ENCODE measurements at places on chromosomes 6 and 20.

DNA sequence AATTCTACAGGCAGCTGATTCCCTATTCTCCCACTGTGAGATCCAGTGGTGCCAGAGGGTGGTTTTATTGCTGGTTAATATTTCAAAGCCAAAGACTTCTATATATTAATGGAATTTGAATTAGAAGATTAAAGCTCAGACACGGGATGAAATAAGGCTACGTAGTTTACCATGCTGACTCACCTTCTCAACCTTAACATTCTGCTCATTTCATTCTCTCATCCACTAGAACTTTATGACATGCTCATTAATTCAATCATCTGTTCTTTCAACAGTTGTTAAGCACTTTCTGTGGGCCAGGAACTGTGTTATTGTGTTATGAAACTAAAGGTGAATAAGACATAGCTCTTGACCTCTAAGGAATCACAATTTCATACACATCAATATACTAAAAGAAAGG is 456.9 kb upstream of the MAP3K7 start:
- DNase-seq: no peak

GRCh38 chr6:47792216-47792733 is 10.4 kb downstream of the OPN5 start:
- no peak for DNase-seq

DNA sequence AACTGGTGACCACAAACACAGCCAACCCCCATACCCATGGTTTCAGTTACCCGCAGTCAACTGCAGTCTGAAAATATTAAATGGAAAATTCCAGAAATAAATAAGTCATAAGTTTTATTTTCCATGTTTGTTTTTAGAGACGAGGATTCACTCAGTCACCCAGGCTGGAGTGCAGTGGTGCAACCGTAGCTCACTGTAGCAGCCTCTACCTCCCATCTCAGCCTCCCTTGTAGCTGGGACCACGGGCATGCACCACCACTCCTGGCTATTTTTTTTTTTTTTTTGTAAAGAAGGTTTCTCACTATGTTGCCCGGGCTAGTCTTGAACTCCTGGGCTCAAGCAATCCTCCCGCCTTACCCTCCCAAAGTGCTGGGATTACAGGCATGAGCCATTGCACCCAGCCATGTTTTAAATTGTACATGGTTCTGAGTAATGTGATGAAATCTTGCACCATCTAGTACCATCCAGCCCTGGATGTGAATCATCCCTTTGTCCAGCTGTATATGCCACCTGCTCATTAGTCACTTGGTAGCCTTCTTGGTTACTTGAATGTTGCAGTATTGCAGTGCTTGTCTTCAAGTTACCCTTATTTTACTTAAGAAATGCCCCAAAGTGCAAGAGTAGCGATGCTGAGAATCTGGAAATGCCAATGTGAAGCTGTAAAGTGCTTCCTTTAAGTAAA is 14.5 kb downstream of the CSNK2A1 start:
- DNase-seq: peak; percentile 46

- no peak for DNase-seq
Measured at GRCh38 chr6:87040729-87041128, 54.2 kb downstream of the CGA start.

DNA sequence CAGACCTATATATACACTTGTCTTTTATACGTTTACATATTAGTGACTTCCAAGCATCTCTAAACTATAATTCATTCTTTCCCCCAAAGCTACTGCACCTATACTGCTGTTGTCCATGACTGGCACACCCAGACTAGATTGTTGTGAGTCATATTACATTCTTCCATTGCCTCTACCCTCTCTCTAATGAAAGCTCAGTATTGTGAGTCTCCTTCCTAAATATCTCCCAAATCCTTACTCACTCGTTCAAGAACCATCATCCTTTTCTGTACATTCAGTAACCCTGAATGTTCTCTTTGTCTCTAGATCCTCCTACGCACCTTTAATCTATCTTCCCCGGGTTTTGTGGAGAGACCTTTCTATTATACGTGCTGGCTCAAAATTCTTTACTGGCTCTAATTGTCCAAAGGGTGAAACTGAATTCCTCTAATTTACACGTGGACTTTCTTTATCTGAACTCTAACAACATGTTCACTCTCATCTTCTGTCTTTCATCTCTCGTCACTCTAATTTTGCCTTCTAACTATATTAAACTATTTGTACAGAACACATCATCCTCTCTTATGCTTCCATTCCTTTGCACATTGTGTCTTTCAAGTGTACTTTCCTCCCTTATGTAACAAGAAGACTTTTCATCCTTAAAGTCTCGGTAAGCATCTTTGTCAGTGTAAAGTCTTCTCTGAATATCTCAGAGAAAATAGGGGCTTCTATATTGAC is 109.3 kb downstream of the IBTK start:
- DNase-seq: no peak

DNA sequence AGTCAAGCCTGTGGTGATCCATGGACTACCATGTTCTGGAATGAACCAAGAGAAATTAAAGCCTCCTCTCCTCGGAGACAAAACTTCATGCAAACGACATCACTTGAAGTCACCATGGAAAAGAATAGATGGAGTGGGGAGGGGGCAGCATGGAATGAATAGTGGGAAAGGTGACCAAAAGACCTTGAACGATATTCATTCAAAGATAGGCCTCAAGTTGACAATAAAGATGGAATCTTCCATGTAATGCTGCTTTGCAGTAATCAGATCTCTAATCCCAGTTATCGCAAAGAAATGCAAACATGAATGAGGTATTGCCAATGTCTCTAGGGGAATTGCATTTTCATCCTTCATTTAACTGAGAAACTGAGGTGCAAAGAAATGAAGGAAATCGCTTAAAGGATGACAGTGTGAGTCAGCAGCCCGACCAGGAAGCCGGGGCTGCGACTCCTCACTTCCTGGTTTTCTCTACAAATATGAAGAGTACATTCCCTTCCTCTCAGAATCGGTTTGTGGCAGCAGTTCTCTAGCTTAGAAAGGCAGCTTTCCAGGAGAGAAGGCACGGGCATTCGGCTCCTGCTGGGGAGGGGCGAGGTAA is 65.6 kb upstream of the RREB1 start:
- no peak for DNase-seq

DNA sequence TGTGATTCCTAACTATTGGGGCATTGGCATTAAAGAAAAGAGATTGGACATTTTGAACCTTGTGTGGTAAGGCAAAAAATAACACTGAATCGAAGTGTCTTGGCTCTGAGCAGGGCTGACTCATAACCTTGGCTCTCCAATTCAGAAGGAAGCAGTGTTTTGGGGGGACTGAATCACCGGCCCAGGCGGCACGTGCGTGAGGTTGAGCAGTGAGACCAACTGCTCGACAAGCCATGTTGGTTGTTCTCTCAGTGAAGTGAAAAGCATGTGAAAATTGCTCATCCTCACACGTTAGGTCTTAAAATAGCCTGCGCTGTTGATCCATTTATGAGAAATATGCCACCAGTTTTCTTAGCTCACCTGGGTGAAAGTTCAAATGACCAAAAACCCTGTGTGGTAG is 137.8 kb upstream of the SPACA1 start:
- DNase-seq: no peak

- DNase-seq: no peak
Measured at GRCh38 chr6:43766500-43766853, 3.5 kb upstream of the VEGFA start.

DNA sequence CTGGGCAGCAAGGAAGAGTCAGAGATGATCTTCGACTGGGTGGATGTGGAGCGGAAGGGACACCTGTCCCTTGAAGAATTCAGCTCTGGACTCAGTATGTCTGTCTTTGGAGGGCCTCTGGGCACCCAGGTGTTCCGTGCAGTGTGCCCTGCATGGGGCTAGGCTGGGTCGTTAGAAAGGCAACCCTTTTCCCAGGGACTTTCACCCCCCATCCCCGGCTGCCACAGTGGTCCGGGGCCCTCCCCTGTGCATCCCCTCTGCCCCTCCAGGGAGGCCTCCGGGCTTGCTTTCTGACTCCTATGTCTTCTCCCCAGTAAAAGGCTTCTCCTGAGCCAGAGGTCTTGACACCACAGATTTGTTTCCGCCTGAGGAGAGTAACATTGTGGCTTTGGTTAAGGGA is 16.2 kb downstream of the RAB44 start:
- no peak for DNase-seq

DNA sequence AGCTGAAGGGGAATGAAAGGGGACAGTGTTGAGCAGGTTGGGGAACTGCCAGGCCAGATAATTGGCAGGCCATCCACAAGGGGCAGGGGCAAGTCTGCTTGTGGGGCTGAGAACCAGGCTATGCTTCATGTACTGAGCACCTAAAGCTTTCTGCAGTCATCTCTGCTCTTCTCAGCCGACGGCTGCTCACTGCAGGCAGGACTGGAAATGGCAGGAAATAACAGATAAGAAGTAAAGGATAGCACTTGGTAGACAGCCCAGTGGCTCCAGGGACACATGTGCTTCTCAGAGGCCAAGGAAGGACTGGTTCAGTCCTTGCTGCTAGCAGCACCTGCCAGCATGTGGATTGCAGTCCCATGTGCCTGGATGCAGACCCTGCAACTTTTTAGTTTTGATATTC is 89.8 kb downstream of the CD164 start:
- no peak for DNase-seq

GRCh38 chr20:11159728-11160127 is 485.9 kb upstream of the JAG1 start:
- no peak for DNase-seq

DNA sequence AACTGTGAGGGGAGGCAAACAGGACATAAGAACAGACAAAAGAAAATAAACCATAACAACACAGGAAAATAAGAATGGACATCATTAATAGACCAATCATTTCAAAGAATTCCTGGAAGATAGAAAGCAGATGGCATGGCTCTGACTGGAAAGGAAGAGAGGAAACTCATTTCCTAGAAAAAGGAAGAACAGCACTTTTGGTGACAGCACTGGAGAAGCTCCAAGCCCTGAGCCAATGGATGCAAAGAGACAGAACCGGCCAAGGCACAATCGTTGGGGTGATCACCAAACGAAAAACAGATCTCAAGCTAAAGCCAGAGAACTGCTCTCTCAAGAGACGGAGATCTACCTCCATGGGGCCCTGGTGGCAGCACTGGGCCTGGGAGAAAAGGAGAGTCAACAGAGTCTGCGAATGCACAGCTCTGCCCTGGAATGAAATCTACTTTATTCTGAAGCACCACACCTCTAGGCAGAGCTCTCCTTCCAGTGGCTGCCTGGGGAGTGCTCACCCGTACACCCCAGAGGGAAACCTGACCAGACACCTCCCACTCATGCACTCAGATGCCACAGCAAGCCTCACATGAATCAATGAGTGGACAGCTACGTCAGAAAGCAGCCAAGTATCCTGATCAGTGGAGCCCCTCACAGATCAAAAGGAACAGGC is 24.2 kb downstream of the KIAA0319 start:
- no peak for DNase-seq

- no peak for DNase-seq
Measured at GRCh38 chr6:5014072-5014561, 10.3 kb upstream of the RPP40 start.

DNA sequence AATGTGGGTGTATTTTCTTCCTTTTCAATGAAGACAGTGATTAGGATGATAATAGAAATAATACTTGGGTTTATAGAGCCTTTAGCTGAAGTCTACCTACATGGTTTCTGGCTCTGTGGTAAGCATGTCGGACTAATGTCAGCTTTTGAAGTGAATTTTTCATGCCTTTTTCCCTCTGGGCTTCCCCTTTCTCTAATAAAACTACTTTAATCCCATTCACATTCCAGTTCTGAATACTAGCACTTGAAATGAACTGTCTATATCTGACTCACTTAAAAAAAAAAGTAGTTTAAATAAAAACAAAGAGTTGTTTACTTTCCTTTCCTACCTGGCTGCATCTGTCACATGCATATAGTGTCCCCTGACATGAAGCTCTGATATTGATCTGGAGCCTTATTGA is 545.9 kb upstream of the FLRT3 start:
- no peak for DNase-seq

DNA sequence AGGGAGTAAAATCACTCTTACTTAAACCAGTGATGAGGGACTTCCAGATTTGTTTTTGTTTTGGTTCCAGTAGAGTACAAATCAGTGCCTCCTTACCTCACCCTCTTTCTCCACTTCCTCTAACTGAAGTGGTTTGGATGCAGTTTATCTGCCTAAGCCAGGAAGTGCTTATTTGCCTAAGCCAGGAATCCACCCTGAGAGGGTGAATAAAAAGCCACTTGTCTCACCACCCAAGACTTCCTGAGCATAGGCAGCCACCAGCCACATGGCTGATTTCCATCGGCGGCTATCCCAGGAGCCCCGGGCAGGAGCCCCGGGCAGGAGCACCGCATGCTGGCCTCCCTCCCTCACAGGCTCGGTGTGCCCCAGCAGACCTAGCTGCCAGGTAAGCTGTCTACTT is 12.0 kb downstream of the LRP11 start:
- no peak for DNase-seq

- DNase-seq: no peak
Measured at GRCh38 chr6:43793875-43794242, 23.8 kb downstream of the VEGFA start.

GRCh38 chr6:140436023-140436811 is 1061.8 kb upstream of the CITED2 start:
- DNase-seq: no peak

DNA sequence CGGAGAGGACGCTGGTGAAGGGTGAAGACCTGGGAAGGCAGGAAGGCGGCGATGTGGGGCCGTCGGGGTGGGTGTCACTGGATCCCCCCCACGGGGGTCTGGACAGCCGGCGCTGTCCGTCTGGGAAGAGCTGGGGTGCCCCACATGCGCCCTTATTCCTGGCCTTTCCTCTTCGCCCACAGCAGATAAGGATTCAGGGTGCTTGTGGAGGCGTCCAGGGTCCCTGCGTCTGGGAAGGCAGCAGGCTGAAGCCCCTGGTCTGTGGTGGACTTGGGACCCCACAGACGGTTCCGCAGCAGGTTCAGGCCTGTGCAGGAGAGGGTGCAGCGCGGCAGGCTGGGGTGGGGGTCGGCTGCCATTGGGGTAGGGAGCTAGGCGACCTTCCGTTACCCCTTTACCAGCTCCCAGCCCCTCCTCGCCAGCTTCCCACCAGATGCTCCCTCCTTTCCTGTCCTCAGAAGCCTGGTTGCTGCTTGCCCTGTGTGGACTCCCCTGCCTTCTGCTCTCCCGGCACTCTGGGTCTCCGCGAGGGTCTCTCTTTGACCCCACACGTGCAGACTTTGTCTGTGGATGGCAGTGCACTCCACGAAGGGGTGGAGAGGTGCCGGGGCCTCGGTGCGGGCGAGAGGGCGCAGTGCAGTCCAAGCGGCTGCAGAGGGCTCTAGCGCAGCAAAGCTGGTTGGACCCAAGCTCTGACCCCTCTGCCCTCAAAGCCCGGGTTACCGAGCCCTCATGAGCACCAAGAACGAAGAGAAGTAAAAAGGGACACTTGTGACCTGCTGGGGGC is 2.1 kb upstream of the GATA5 start:
- no peak for DNase-seq

GRCh38 chr20:38812709-38813573 is 7.4 kb downstream of the PPP1R16B start:
- no peak for DNase-seq

All from activated CD4-positive, alpha-beta T cell treated with anti-CD3 and anti-CD28 coated beads, Interleukin-2, Interleukin-4, amounts not matched to agents 100 ng/mL and 50 ng/mL, durations not matched to agents 16 hours and 8 hours (primary cell).